ENCODE measurements at places on chromosomes 3 and 15.

DNA sequence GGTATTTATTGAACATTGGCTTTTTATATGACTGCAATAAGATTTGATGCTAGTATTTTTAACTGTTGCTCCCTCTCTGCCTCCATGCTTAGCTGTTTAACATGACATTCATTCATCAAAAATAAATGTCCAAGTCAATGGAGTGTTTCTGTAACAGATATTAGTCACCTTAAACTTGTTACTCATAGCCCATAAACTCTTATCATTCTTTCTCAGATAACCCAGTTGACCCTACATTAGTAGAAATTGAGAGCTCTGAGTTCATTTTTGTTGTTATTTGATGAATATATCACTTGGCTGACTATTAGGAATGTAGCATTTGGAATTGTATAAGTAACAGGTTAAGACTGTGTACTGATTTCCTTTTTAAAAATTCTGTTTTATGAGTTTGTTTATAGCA is 201.1 kb downstream of the UBE2E2 start:
- no peak for DNase-seq

- DNase-seq = no peak
Measured at GRCh38 chr15:101161656-101162055, 90.2 kb downstream of the CHSY1 start.

GRCh38 chr3:168077091-168077490 is 18.6 kb downstream of the GOLIM4 start:
- no peak for DNase-seq

DNA sequence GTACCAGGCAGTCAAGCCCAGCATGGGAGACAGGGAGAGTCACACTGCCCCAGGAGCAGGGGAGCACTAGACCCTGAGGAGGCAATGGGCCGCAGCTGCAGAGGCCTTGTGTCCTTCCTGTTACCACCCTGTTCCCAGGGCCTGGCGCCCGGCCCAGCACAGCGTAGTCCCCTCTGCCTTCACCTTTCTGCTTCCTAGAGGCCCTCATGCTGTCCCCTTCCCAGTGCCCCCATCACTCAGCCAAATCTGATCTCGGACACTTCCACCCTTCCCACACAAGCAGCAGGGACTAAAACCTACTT is 6.9 kb upstream of the TBC1D2B start:
- DNase-seq = no peak

DNA sequence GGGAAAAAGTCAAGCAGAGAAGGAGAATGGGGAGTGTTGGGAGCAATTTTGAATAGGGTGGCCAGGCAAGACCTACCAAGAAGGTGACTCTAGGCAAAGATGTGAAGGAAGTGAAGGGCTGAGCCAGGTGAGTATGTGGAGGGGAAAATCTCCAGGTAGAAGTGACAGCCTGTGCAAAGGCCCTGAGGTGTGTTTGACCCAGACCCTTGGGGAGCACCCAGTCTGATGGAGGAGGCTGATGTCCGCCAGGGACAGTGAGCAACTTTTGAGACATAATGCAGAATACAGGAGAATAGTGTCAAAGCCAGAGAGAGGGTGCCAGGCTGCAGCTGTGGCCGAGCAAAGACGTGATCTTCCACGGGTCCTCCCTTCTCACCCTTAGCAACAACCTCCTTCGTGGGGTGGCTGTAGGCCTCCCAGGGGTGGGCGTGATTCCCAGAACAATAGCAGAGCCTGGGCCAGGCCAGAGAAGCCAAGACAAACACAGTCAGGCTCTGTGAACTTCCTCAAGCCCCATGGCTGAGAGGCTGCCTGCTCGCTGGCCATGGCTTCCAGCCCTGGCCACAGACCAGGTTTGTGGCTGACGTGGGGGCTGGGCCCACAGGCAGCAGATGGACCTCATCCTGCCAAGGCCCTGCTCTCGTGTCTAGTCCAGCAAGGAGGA is 58.1 kb downstream of the SLC6A6 start:
- DNase-seq = peak; percentile 88

- no peak for DNase-seq
Measured at GRCh38 chr3:188339410-188340295, 185.7 kb downstream of the LPP start.

DNA sequence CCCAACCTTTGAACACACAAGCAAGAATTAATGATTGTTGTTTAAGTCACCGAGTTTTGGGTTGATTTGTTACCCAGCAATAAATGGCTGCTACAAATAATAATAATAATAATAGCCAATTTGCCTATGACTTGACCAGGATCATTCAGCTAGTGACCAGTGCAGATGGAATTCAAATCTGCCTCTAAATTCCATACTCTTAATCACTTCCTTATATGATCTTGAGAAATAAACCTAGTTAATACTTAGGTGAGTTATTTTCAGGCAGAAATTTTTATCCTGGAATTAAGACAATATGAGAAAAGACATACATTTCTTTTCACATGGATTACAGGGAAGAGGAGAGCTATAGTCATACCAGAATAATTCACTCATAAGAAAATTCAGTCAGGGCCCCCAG is 116.0 kb upstream of the GALNT15 start:
- DNase-seq = peak; percentile 54

DNA sequence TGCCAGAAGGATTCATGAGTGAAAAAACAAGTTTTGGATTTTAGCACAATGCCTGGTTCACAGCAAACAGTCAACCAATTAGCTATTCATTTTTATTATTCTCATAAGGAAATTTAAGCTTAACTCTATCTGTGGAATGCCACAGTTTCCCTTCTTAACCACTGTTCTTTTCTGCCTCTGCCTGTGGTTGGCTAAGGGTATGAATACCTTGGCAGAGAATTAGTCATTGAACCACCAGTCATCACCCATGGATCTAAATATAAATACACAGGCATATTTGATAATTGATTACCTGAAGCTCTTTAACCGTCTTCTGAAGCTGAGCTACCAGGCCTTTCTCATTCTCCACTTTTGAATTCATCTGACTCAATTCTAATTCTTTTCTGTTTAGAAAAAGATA is 79.9 kb downstream of the MYH15 start:
- no peak for DNase-seq

GRCh38 chr3:77204788-77205187 is 164.9 kb downstream of the ROBO2 start:
- no peak for DNase-seq

- DNase-seq = no peak
Measured at GRCh38 chr15:100595964-100596363, 6.0 kb downstream of the LINS1 start.

DNA sequence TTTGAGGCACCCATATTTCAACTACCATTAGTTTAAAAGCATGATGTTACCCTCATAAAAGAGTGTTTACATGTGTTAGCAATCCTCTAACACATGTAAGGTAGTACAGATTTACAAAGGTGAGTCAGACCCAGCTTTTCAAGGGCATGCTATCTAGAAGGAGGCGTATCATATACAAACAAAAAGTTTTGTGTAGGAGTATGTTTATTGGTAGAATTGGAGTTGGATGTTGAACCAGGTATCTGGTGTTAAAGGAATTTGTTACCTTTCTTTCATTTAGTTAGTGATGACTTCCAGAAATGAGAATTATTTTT is 2.4 kb downstream of the HACD3 start:
- peak; percentile 24 for DNase-seq

GRCh38 chr3:37766797-37767776 is 94.6 kb upstream of the CTDSPL start:
- peak; percentile 30 for DNase-seq

GRCh38 chr15:37059086-37059485 is 41.3 kb downstream of the MEIS2 start:
- DNase-seq = peak; percentile 85

DNA sequence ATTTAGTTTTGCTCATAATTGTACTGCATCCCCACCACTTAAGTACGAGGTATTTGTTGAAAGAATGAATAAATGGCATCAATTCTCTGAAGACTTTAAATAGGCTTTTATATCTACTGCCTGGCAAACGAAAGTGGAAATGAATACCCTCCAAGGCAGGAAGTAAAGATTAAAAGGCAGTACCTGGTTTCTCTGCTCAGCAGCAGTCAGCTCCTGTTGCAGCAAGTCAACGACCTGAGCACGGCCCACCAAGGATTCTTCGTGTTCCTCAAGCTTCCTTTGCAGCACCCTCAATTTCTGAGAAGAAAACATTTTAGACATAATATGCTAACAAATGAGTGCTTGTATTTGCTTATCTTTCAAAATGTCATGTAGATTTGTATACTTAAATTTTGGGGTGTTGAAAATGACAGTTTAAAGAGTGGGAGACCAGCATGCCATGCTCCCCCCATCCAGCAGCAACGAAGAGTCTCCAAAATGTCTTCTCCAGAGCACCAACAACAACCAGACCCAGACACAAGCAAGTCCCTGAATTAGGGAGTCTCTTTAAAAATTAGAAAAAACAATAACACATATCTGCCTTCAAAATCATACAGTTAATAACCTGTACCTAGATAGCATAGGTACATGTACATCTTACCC is 31.2 kb downstream of the GOLGB1 start:
- no peak for DNase-seq

- no peak for DNase-seq
Measured at GRCh38 chr3:64825404-64826120, 137.8 kb upstream of the ADAMTS9 start.

DNA sequence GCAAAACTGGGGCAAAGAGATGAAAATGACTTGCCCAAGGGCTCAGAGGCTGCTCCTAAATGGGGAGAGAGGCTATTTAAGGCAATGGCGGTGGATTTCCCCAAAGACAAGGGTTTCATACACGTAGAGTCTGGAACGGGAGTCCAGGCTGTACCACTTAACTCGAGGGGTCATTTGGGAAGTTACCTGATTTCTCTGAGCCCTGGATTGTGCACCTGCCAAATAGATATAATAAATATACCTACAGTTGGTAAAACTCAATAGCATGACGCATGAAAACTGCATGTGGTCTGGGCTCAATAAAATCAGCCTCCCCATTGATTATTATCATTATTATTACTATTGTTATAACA is 1.3 kb upstream of the ITPR1 start:
- no peak for DNase-seq
